ENCODE measurements at places on chromosomes 11 and 22.
A peak's percentile ranks its signal among the peaks of the same experiment; 100 is the strongest.

GRCh38 chr11:72823105-72823804 is 9.0 kb downstream of the ATG16L2 start:
- DNase-seq = no peak

GRCh38 chr22:46763051-46763705 is 728 bp downstream of the TBC1D22A start:
- DNase-seq = peak; percentile 36

DNA sequence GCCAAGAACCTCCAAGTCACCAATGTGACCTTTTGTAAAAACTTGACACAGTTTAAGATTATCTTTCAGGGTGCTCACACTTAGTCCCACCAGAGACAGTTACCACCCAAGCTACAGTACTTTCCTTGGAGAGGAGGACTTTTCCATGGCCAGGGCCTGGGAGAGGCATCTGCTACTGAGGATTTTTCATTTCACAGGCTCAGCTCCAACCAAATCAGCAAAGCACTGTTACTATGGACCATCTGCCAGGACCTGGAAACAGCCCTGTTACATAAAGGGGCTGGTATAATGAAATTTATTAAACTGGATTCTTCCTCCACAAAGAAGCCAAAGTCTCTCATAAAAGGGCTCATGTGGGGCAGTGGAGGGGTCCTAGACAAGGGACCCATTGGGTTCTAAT is 38.6 kb downstream of the SERGEF start:
- no peak for DNase-seq

DNA sequence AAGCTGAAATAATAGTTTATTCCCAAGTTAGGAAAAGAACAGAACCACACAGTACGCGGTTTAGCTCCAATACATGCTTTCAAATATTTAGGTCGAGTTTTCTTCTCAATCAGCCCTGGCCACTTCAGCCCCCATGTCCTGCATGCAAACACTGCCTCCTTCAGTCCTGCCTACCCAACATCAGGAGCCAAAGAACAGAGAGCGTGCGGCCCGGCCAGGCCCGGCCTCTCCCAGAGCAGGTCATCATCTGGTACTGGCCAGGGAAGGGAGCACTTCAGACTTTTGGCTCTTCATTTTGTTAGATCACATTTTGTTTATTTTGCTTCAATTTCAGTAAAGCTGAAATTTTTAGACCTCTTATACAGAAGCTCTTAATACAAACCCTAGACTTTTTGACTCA is 6.7 kb downstream of the BRD1 start:
- no peak for DNase-seq

- DNase-seq = peak; percentile 74
Measured at GRCh38 chr11:110077831-110078325, 15.3 kb upstream of the ZC3H12C start.

- DNase-seq = no peak
Measured at GRCh38 chr11:64222651-64223000, 3.4 kb downstream of the TRPT1 start.

Measured in EL (cell line).